Urothelium cell line (cell line): ENCODE measurements at places on chromosomes 6 and 20.

GRCh38 chr6:149225946-149226345 is 91.6 kb upstream of the TAB2 start:
- no peak for DNase-seq

- DNase-seq: no peak
Measured at GRCh38 chr20:60424267-60424902, 466.2 kb downstream of the CDH26 start.

- no peak for DNase-seq
Measured at GRCh38 chr6:126056355-126057004, 70.1 kb downstream of the TRMT11 start.

DNA sequence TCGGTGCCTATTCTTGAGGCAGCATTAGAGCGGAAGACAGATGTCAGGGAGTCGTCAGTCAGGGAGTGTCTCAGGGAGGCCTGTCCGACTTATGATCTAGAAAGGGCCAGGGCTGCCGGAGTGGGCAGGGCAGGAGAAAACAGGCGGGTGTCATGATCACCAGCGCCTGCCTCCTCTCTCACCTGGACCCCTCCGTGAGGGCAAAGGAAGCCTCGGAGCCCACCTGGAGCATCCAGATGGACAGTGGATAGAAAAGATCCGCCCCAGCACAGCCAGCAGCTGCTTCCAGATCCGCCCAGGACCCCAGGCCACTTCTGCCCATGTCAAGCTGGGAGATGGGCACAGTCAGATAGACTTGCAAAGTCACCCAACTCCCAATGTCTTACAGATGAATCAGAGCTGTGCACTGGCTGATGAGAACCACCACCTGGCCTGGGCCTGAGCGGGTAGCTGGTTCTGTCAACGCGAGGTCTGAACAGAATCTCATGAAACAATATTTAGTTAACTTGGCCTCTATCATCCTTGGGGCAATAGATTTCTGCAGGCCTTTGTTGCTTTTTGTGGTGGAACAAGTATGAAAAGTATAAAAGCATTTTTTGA is 22.2 kb downstream of the PSMG4 start:
- no peak for DNase-seq

DNA sequence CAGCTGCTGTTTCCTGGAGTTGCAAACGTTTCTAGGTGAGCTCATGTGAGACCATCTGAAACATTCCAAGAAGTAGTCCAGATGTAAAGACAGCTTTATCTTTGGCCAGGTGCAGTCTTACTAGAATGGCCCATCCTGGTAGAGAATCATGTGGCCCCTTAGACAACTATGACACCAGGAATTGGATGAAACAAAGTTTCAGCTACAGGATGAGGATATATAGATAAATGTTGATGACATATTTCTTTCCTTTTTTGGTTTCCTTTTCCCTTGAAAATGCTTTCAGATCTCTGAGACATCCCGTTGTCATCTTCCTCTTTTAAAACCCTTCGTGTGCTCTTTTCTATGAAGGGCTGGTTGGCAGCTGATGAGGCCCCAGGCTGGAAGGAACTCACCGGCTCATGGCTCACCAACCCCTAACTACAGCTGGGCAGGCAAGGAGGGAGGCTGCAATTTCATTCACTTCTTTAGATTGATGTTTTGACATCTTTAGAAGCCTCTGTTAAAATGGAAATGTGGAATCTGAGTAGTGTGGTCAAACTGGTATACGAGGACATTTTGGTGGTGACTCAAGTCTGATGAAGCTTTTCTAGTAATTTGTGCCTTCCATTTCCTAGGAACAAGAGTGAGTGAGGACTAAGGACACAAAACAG is 167.9 kb upstream of the TNFAIP3 start:
- no peak for DNase-seq

DNA sequence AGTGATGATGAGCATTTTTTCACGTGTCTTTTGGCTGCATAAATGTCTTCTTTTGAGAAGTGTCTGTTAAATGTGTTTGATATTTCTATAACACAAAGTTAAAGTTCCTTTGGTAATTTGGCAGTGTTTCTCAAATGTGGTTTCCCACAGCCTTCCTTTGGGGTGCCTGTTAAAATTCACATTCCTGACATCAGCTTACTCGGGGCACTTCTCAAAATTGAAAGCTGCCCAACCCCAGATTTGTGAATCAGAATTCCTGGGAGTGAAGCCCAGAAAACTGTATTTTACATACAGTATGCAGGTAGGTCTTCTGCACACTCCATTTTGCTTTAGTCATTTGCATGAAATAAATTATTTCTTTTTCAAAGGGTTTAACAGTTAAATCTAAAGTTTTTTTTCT is 207.9 kb downstream of the GMPR start:
- DNase-seq: no peak

DNA sequence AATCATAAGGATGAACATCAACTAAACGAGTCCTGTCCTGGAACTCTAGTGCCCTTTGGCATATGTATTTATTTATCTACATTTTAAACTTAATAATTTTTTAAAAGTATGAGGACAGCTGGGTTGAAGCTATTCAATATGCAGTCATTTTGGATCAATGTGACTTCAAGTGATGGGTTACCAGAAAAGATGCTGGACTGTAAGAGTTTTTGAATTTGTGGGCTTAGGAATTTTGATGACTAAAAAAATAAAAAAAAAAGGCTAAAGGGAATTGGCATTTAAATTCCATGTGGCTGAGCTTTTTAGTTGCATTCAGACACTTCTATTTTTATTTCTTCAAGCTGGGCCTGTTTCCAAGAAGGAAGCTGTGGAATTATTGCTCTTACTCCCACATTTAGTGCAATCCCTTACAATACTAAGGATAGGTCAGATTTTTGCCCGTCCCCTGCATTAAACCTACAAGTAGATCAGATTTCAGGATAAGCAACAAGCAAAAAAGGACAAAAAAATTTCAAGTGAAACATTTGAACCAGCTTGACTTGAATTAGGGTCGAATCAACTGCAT is 704.2 kb upstream of the CITED2 start:
- peak; percentile 42 for DNase-seq

DNA sequence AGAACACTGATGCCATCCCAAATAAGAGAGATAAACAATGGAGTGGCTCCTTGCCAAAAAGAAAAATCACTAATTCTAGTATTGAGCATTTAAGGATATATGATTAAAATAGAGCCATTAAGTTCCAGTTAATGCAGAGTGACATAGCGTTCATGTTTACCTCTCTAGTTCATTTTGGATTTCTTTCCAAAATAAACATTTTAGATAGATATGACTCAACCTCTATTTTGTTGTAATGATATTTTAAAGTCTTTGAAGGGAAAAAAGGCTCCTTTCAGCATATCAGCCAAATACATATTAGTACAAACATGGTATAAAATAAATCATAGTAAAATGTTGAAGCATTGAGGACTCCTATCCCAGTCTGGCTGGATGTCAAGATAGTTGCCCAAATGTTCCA is 33.4 kb downstream of the RWDD2A start:
- no peak for DNase-seq

DNA sequence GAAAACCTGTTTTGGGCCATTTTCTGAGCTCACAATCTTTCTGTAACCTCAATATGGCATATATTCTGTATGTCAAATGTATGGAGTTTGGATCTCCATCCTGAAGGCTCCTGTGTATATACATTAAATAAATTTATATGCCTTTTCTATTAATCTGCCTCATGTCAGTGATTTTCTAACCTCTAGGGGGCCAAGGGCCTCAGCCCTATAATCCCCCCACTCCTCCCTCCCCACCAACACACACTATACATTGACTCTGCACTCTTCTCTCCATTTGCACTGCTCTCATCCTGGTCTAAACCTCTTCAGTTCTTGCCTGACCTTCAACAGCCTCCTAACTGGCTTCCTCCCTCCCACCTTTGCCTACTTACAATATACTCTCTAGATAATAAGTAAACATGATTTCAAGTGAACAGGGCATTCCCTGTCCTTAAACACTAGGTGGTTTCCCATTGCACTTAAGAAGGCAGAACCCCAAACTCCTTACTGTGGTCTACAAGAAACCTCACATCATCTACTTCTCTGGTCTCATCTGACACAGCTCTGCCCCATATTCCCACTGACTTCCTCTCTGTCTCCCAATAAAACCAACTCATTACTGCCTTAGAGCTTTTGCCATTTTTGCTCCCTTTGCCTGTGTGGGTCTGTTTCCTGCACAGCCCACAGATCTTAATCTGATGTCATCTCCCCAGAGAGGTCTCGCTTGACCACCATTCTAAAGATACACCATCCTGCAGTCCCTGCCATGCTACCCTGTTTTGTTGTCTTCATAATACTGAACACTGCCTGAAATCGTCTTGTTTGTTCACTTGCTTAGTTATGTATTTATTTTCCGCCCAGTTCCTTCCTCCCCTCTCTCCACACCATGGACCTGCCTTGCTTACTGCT is 213.7 kb downstream of the SYNE1 start:
- no peak for DNase-seq

DNA sequence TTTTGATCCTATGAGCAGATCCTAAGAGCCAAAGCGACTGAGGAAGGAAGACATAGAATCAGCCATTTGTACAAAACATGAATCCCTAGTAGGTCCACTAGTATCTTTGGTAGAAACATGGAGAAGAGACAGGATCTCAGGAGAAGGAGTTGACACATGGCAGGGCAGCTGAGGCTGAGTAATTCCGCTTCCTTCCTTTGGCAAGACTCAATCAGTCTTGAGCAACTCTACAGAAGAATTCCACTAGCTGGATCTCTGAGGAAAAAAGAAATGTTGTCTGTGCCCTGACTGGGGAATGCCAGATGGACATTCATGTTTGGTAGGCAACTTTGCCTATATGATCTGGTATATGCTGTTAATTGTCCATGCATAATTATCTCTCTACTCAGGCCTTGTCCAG is 35.3 kb downstream of the ESR1 start:
- DNase-seq: no peak

DNA sequence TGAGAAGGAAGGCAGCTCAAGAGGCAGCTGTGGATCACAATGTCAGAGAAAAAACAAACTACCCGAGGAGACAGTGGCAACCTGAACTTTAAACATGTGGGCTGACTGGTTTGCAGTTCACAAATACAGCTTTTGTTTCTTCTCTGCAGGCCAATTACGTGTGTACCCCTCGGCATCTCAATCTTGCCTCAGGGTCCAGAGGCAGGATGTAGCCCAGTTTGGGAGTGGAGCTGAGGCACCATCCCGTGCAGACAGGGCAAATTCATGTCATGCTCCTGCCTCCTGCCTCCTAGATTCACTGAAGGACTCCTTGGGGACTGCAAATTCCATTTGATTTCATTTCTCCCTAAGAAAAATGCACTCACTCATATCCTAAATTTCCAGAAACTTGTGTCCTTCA is 94.2 kb upstream of the KCNK16 start:
- DNase-seq: peak; percentile 36

DNA sequence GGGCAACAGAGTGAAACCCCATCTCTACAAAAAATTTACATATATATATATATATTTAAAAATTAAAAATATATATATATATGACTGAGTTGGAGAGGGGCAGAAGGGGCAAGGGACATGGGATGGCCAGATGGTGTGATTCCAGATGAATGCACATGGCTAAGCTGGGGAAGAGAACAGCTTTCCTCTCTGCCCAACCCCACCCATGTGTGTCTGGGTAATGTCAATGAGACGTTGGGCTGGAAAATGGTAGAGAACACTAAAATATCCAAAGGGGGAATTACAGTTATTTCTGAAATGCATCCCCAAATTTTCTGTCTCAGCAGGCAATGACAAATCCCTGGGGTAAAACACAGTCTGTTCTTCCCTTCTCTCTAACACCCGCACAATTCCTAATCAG is 31.2 kb upstream of the CCND3 start:
- no peak for DNase-seq

- DNase-seq: no peak
Measured at GRCh38 chr6:100230115-100230952, 234.4 kb downstream of the SIM1 start.

- DNase-seq: no peak
Measured at GRCh38 chr6:5507131-5507681, 245.9 kb downstream of the FARS2 start.

DNA sequence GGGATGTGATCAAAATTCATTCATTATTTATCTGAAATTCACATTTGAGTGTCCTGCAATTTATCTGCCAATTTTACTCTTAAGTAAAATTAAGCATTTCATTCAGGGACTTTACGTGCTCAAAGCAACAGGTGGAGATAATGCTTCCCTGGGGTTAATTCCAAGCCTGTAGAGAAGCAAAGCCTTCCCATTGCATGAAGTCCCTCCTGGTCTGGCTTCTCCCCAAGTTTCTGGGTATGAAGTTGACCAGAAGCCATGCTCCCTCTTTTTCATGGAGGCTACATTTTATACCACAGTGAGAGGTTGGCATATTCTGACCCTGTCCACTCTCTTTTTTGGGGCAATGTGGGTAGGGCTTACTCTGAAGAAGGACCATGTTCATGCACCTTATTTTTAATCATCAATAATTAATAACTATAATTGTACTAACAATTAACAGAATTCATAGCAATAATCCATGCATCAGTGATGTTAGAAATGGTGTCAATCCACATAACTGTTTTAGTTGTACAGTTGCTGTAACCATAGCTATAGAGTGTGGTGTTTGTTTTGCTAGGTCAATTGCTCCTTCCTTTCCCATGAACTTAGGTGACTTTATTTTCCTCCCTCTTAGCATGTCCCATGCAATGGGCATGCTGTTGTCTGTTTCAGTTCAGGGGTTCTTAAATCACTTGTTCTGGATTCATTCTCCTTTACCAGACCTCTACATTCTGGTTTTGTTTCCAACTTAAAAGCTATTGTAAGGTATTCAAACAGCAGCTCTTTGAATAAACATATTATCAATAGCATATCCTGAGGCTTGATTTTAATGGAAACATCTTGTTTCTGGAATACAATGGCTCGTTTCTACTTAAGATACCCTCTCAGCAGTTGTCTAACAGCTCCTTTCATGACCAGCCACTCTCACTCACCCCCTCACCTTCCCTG is 1.5 kb downstream of the LAMA4 start:
- DNase-seq: no peak

GRCh38 chr6:147841547-147842148 is 333.2 kb downstream of the SAMD5 start:
- DNase-seq: no peak

- no peak for DNase-seq
Measured at GRCh38 chr6:48817333-48818051, 645.6 kb downstream of the MMUT start.

DNA sequence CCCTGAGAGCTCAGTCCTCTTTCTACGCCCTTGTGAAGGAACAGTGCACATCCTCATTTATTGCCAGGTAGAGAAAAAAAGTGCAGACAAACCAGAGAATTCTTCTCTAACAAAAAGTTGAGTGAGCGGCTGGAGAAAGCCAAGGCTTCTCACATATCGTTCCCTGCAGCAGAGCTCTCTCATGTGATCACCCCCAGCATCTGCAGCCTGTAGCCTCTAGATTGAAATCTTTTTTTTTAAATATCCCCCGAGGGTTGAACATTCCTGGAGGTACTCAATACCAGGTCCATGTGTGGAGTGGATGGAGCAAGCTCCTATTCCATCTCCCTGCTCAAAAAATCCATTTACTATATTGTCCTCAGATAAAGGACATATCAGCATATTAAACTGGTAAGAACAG is 22.9 kb upstream of the ZNF133 start:
- DNase-seq: no peak

- DNase-seq: no peak
Measured at GRCh38 chr6:41463062-41463930, 82.9 kb upstream of the FOXP4 start.

GRCh38 chr6:70113171-70113570 is 189.7 kb downstream of the COL9A1 start:
- no peak for DNase-seq
